Natural killer cell (primary cell): ENCODE measurements at places on chromosomes 4 and X.

GRCh38 chr4:80142394-80143306 lies 54.7 kb upstream of the PRDM8 start:
- no peak for DNase-seq

- DNase-seq: no peak
Measured at GRCh38 chr4:2684486-2684885, 71.7 kb downstream of the TNIP2 start.

GRCh38 chr4:23904639-23905071 lies 14.8 kb upstream of the PPARGC1A start:
- DNase-seq: no peak

DNA sequence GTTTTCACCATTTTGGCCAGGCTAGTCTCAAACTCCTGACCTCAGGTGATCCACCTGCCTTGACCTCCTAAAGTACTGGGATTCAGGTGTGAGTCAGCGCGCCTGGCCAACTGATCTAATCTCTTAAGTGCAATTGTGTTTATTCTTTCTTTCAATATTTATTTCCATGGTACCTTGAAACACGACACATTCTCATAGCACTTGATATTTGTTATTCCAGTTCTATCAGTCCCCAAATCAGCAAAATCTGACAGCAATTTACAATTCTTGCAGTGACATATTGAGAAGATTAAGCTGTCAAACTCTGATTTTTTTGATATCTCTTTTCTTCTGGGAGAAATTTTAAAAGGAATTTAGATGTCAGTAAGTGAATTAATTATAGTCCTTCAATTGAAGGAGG lies 218.1 kb upstream of the FAT4 start:
- DNase-seq: no peak

DNA sequence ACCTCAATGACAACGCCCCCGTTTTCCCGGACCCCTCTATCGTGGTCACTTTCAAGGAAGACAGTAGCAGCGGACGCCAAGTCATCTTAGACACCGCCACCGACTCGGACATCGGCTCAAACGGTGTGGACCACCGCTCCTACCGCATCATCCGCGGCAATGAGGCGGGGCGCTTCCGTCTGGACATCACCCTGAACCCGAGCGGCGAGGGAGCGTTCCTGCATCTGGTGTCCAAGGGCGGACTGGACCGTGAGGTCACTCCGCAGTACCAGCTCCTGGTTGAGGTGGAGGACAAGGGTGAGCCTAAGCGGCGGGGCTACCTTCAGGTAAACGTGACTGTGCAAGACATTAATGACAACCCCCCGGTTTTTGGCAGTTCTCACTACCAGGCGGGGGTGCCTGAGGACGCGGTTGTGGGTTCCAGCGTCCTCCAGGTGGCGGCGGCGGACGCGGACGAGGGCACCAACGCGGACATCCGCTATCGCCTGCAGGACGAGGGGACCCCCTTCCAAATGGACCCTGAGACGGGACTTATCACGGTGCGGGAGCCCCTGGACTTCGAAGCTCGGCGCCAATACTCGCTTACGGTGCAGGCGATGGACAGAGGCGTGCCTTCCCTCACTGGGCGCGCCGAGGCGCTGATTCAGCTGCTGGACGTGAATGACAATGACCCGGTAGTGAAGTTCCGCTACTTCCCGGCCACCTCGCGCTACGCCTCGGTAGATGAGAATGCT lies 2.2 kb downstream of the FAT4 start:
- peak; percentile 21 for DNase-seq

- peak; percentile 72 for DNase-seq
Measured at GRCh38 chr4:17324386-17324830, 187.5 kb downstream of the QDPR start.

DNA sequence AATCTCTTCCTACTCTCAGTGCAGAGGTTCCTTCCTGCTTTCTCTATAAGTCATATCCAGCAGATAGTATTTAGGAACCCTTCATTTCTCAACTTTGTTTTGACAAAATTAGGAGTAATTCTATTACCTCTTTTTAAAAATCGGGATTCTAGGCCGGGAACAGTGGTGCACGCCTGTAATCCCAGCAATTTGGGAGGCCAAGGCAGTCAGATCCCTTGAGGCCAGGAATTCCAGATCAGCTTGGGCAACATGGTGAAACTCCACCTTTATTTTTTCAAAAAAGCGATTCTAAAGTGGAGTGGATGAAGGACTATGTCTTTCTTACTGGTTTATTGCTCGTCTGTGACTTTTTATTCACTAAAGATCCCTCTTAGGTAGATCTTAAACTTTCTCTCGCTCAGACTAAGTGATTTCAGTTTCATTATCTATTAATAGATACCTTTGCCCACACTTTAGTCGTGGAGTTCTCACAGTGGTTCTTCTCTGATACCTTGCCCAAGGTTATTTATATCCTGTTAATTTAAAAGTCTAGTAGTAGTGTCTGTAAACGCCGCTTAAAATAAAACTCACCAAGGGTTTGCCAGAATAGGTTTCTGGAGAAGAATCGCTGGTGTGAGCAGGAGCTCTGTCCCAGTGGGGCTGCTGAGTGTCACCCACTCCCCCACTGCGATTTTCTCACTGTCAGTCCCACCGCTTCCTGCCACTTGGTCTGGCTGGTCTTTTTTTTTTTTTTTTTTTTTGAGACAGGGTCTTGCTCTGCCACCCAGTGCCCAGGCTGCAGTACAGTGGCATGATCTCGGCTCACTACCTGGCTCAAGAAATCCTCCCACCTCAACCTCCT lies 27.0 kb upstream of the TMEM131L start:
- peak; percentile 38 for DNase-seq

DNA sequence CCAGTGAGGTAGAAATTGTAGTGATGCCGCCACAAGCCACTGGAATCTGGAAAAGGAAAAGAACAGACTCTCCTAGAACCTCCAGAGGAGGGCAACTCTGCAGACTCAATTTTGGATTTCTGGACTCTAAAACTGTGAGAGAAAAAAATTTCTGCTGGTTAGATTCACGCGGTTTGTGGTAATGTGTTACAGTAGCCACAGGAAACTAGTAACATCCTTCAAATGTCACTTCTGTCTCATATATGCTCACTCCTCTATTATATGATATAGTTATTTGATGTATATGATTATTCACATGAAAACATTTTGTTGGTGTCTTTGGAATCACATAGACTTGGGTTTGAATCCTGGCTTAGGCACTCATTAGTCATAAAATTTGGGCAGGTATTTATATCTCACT lies 18.8 kb downstream of the LDOC1 start:
- DNase-seq: no peak

GRCh38 chrX:103488332-103488731 lies 31.0 kb downstream of the RAB40A start:
- DNase-seq: no peak

- DNase-seq: no peak
Measured at GRCh38 chrX:18883961-18884765, 99.8 kb downstream of the PHKA2 start.

DNA sequence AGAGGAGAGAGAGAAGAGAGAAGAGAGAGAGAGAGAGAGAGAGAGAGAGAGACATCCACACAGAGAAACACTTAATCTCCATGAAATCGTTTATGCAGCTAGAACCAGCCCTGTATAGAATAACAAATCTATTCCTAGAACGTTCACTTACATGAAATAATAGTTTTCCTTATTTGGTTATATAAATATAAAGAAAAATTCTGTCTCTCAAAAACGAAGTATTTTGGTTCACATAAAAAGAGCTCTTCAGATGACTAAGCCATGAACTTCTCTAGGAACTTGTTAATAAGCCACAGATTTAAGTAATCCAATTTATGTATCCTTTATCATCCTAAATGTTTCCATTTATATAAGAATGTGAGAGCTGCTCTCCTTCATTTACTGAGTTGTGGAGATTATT lies 1315.1 kb upstream of the PCDH7 start:
- no peak for DNase-seq

GRCh38 chr4:168218645-168219044 lies 99.9 kb downstream of the DDX60 start:
- no peak for DNase-seq

DNA sequence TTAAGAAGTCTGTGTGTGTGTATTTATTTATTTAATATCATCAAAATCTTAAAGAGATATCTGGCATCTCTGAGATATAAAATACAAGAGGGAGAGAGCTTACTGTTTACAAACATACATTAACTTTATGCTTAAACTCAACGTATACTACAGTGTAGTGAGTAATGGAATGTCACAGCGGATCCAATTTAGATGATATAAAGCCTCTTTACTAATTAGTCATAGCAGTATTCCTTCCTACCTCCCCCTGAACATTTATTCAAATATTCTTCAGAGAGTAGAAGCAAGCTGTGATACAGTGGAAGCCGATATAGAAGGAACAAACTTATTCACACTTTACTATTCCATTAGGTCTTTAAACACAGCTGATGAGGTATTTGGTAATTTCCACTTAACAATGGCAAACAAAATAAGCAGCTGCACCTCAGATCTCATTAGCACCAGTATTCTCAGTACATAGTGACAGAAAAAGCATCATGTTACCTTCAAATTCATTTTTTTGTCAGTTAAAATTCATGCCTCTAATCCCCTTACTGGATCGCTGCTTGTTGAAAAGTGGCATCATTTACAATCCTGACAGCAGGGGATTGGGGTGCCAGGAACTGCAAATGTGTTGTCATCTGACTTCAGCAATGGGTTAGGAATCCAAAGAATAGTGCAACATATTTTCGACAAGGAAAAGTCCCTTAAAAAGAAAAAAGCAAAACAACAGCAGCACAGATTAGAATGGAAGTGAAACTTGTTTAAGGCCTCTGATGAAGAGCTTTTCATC lies 658.7 kb upstream of the EPHA5 start:
- no peak for DNase-seq

GRCh38 chr4:181825564-181825963 lies 417.6 kb upstream of the TENM3 start:
- no peak for DNase-seq

DNA sequence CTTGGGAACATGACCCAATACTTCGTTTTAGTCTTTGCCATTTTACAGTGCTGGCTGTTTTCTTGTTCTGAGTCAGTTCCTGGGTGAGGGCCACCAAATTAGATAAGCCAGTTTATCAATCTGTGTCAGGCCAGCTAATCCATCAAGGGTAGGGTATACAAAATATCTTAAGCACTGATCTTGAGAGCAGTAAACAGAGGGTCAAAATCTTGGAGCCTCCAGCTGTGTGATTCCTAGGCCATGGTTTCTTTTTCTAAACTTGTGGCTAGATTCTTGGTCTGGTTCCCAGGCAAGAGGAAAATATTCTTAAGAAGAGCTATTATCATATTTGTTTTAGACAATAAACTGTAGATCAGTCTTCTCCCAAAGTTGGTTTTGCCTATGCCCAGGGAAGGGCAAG lies 1396.6 kb upstream of the PABPC4L start:
- DNase-seq: no peak

DNA sequence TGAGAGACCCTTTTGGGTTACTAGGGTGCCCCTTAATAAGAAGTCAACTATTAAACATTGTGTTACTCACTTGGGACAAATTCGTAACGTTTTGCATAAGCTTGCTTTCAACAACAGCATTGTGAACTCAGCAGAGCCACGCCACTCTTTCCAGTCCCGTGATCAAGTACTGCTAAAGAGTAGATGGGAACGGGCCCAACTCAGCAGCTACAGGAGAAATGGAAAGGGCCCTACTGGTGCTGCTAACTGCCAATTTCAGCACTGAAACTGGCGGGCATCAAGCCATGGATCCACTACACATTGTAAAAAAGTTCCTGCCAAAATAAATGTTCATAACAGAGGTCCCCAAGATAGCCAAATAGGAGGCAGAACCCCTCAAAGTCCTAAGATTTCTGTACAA lies 19.0 kb upstream of the DHX15 start:
- DNase-seq: no peak

- no peak for DNase-seq
Measured at GRCh38 chrX:154652311-154653047, 900 bp downstream of the CTAG2 start.

- DNase-seq: no peak
Measured at GRCh38 chrX:63967551-63967950, 182.5 kb upstream of the ARHGEF9 start.

GRCh38 chrX:22748093-22748999 lies 251.4 kb upstream of the DDX53 start:
- DNase-seq: no peak

DNA sequence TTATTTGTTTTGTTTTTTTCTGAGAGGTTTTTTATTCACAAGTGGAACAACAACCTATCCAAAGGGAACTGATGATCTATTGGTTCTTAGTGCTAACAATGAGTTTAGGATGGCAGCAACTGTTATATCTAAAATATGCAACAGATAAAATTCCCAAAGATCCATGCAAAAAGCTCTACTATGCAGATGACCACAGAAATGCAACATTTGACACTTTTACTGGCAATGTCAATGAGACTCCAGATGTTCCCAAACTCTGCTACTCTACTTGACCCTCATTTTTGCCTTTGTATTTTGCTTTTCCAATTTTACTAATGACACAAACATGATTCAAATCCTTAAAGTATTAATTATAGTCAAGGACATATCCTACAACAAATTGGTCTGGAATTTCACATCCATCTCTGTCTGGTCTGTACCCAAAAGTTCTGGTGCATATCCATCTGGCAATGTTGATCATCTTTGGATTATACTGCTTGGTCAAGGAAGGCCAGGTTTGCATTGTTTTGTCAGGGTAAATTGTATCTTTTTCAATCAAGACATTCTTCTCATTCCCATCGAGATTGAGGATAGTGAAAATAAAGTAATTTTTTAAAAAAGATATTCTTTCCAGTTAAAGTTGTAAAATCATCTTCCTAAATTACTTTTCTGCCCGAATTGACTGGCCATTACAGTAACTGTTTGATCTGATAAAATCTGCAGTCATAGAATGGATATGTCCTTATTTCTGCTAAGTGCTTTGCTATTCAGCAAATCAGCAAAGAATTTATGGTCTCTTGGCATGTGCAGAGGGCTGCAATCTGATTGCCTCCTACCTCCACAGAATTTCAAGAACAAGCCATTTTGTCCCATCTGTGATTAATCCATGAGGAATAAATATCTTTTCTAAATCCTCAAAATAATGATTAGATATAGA lies 73.6 kb downstream of the FGFBP1 start:
- no peak for DNase-seq

DNA sequence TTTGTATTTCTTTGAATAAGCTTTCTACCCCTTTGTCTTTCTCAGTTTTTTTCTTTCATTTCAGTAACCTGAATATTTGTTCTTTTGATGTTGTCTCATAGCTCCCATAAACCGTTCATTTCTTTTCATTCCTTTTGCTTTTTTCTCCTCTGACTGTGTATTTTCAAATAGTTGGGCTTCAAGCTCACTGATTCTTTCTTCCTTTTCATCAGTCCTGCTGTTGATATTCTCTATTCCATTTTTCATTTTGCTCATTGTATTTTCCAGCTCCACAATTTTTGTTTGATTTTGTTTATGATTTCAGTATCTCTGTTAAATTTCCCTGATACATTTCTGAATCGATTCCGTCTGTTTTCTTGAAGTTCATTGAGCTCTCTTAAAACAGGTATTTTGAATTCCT lies 129.6 kb upstream of the NUDT6 start:
- no peak for DNase-seq

DNA sequence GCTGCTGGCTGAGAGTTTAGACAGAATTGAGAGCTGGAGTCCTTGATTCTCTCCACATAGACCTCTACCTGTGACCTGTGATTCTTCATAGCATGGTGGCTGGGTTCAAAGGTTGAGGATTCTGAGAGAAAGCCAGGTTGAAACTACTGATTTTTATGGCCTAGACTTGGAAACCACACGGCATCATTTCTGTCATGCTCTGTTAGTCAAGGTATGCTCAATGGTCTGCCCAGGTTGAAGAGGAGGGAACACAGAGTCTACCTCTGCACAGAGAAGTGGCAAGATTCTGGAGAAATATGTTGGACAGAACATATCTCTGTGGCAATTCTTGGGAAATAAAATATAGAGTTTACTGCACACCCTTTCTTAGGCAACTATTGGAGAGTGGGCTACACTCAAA lies 57.2 kb upstream of the CXorf66 start:
- DNase-seq: no peak

GRCh38 chrX:7170898-7171297 lies 22.9 kb upstream of the PUDP start:
- peak; percentile 48 for DNase-seq
